Dermis microvascular lymphatic vessel endothelial cell (primary cell): ENCODE measurements at places on chromosomes 12 and 14. TPM values are rescaled to one million over a fixed set of nuclear protein-coding genes. Genes with fewer than 3 reads are reported as not detected.

DNA sequence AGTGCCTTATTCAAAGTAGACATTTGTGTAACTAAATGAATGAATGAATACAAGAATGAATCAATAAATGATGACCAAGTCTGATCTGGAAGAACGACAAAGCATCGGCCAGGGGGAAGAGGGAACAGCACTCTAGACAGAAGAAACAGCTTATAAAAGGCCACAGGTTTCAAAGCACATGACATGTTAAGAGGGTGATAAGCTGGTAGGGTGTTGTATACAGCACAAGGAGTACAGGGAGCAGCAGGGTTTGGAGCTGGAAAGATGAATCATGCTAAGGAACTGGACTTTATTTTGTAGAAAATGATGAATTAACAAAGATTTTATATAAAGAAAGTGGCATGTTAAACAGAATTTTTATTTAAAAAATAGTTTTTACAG lies 302.5 kb downstream of the NUAK1 start:
- no peak for DNase-seq

DNA sequence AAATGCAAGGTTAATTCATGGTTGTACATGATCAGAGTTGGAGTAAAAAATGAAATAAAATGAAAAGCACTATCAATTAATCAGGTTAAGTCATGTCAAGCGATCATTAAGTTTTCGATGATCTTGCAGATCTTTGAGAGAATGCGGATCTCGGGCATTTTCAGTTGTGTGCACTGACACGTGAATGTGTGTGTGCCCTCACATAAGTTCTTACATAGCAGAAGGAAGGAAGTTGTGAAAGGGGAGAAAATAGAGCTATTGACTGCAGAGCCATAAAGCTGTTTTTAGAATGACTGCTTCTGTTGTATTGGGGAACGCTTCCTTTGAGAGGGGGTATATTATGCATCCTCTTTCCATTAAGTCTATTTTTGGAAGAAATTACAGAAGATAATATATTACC lies 101.3 kb downstream of the HMGA2 start:
- peak; percentile 64 for DNase-seq

DNA sequence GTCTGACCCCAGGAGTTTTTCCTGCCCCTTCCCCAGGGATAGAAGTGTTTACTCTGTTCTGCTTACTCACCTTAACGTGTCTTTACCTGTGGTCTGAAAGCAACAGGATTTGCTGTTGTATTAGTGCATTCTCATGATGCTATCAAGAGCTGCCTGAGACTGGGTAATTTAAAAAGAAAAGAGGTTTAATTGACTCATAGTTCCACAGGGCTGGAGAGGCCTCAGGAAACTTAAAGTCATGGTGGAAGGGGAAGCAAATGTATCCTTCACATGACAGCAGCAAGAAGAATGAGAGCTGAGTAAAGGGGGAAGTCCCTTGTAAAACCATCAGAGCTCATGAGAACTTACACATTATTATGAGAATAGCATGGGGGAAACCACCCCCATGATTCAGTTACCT lies 240.4 kb downstream of the SNAPC1 start:
- peak; percentile 30 for DNase-seq

GRCh38 chr12:120999191-121000120 lies 16.8 kb downstream of the C12orf43 start:
- no peak for DNase-seq

DNA sequence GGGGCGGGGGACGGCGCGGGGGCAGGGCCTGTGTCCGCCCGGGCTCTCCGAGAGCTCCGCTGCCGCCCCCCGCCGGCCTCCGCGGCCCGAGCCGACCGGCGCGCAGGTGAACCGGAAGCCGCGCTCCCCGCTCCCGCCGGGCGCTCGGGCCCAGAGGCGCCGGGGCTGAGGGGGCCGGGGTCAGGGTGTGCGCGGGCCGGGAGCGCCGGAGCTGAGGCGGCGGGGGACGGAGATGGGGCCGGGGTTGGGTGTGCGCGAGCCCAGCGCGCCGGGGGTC lies 431 bp downstream of the HIP1R start:
- no peak for DNase-seq

GRCh38 chr14:49527221-49527620 lies 59.0 kb downstream of the RPS29 start:
- DNase-seq = no peak

- DNase-seq = no peak
These were observed 114.1 kb upstream of the BTG1 start for GRCh38 chr12:92259696-92260251.

- DNase-seq = no peak
These were observed 213.7 kb upstream of the DCN start for GRCh38 chr12:91396293-91396692.

- no peak for DNase-seq
These were observed 56.7 kb downstream of the RGS6 start for GRCh38 chr14:71988939-71989338.

GRCh38 chr12:89756194-89756584 lies 47.6 kb upstream of the ATP2B1 start:
- DNase-seq = no peak

DNA sequence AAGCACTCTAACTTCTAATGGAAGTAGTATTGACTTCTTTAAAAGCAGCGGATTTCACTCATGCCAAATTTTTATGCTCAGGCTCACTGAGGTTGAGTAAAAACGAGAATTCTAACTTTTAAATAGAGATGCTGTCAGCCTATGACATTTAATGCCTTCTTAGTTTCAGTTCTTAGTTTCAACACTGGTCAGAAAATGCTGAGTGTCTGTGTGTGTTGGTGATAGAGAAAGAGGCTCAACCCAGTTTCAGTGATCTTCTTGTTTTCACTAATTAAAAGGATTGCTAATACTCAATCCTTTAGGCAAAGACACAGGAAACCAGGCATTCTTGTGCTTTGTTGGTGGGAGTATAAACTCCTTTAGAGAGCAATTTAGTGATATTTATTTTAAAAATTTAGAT lies 31.0 kb downstream of the PEBP1 start:
- DNase-seq = no peak

- no peak for DNase-seq
These were observed 7.3 kb downstream of the AKT1 start for GRCh38 chr14:104788161-104788818.

- peak; percentile 88 for DNase-seq
These were observed 121.4 kb downstream of the PPHLN1 start for GRCh38 chr12:42447371-42447786.

DNA sequence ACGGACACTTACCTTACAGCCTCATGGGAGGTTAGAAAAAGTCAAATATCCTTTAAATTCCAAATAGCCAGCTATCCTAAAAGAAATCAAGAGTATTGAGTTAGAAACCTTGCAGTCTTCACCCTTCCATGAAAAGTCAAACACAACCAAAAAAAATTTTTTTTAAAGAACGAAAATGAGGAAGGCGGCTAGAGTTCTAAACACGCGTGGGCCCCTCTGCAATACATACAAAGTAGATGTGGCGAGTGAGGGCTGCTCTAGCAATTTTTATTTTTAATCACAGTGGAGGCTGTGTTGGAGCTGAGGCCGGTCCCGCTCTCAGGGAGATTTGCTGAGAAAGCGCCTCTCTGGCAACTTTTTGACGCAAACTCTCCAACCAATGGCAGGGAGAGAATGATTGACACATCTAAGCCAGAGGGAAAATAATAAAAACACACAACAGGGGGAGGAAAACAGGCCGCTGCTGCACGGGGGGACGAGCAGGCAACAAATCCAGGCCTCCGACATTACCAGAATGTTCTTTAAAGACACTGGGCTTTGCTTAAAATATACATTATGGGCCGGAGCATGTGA lies at the start of gene OTX2:
OTX2 (minus strand) TSS at position 333 of the 573 bp plus-strand sequence. CDS start 5,023 bp downstream, outside the sequence.
- DNase-seq = no peak

DNA sequence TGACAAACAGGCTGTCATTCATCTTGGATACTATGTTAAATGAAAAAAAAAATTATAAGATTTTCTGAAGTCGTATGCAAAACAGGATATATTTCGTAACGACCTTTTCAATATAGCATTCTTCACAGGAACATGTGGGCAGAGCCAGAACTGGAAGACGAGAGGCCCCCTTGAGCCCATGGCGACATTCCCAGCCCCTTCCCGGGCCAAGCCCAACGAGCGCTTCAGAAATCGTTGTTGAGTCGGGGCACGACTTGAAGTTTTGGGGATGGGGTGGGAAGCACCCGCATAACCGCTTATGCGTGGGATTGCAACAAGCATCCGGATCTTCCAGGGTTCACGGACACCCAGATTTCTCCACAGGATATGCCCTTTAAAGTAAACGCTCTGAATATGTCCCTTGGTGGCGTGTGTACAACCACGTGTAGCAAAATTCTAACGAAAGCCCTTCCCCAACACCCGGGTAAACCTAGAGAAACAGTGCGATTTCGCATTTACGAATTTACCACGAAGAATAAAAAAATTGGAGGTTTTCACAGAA lies 736 bp downstream of the C14orf39 start:
- no peak for DNase-seq

GRCh38 chr12:127957001-127957660 lies 309.8 kb upstream of the TMEM132C start:
- DNase-seq = no peak

GRCh38 chr14:73945159-73945670 lies 4.7 kb downstream of the FAM161B start:
- DNase-seq = no peak

DNA sequence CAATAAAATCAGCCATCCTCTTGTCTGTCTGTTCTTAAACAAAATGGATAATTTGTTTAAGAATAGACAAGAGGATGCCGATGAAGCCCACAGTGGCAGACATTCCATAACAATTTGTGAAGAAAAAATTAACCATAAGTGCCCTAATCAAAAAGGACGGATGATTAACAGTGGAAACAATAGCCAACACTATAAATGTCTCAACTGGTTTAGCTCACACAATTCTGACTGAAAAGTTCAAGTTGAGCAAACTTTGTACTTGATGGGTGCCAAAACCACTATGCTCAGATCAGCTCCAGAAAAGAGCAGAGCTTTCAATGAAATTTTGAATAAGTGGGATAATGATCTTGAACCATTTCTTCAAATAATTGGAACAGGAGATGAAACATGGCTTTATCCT lies 202.2 kb upstream of the OR4E1 start:
- DNase-seq = no peak

- DNase-seq = peak; percentile 37
These were observed 25.2 kb upstream of the KRT78 start for GRCh38 chr12:52873832-52874572.

DNA sequence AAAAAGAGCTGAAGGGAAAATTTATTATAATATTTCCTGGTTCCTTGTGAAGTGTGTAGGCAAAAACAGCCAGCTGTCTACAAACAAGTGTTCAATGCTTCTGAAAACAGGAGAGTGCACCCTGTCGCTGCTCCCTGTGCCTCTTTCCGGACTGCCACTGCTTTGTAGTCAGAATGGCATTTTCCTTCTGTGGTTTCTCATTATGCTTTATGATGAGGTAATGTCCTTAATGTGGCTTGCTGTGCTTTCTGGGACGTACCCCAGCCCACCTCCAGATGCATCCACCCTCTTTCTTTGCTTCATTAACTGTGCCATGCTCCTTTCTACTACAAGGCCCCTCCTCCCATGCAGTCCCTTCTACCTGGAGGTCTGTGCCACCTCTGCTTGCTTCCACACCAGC lies 148.1 kb downstream of the SYT1 start:
- no peak for DNase-seq

GRCh38 chr14:77043177-77043983 lies 14.9 kb upstream of the IRF2BPL start:
- peak; percentile 78 for DNase-seq

WNT1 gene
- total RNA-seq = not detected in 2 replicates

PTCSC3 gene
- total RNA-seq = not detected in 2 replicates

TAS2R8 gene
- total RNA-seq = not detected in 2 replicates

ENDOU gene
- under 0.01 TPM in 2 replicates for total RNA-seq

TROAP gene
- 5.1 and 9.6 TPM in 2 replicates for total RNA-seq

PTHLH gene
- total RNA-seq = under 0.01 TPM in 1 of 2 replicates, not detected in the other

KLRK1 gene
- not detected in 2 replicates for total RNA-seq

CCT2 gene
- 227 and 251 TPM in 2 replicates for total RNA-seq

ADGRD1 gene
- total RNA-seq = 0.25 and 0.26 TPM in 2 replicates

APOF gene
- not detected in 2 replicates for total RNA-seq

ORMDL2 gene
- 25.3 and 26.2 TPM in 2 replicates for total RNA-seq

ACVRL1 gene
- total RNA-seq = 313 and 416 TPM in 2 replicates

CELA1 gene
- total RNA-seq = not detected in 2 replicates

UBC gene
- total RNA-seq = 1,072 and 1,958 TPM in 2 replicates

KCNA5 gene
- total RNA-seq = not detected in 2 replicates

FZD10 gene
- 5.9 and 6.4 TPM in 2 replicates for total RNA-seq

ETV6 gene
- total RNA-seq = 7.3 and 9.0 TPM in 2 replicates

PZP gene
- total RNA-seq = 0.25 and 0.26 TPM in 2 replicates
